ENCODE measurements at places on chromosomes 6 and 20.

DNA sequence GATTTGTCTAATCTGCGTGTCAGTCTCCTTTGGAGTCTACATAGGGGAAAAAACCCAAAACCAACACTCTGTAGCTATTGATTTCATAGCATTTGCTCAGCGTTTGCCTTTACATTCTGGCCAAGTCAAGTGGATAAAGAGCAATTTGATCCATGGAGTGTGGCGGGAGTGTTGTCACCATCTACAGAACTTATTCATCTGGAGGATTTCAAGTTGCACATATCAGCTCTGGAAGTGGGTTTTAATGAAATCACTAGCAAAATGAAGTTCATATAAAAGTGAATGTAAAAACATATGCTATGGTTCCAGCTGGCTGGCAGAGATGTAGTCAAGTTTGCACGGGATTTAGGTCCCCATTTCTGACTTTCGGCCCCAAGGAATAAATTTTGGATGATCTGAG, 219.7 kb upstream of the SUPT3H start:
- DNase-seq = no peak

GRCh38 chr6:80605165-80605989, 498.9 kb downstream of the BCKDHB start:
- DNase-seq = no peak

- DNase-seq = no peak
Observed at GRCh38 chr6:42899871-42900270, 16.0 kb upstream of the PTCRA start.

DNA sequence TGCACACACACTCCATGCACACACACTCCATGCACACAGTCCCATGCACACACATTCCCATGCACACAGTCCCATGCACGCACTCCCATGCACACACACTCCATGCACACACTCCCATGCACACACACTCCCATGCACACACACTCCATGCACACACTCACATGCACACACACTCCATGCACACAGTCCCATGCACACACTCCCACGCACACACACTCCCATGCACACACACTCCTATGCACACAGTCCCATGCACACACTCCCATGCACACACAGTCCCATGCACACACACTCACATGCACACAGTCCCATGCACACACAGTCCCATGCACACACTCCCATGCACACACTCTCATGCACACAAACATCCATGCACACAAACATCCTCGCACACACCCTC, 168.4 kb downstream of the TTLL2 start:
- no peak for DNase-seq

DNA sequence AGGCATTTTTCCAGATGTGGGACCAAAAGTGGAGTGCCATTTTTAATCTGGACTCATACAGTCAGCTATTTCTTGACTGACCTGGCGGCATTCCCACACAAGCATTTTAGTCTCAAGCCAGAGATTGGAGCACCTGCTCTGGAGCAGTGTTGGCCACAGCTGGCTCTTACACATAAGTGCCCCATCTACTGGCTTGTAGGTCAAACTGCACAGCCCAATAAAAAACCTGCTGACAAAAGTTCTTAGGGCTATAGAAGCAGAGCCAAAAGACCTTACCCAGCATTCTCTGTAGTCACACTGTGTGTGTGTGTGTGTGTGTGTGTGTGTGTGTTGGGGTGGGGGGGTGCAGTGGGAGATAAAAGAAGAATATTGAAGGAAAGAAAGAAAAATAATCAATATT, 38.6 kb upstream of the SENP6 start:
- no peak for DNase-seq

DNA sequence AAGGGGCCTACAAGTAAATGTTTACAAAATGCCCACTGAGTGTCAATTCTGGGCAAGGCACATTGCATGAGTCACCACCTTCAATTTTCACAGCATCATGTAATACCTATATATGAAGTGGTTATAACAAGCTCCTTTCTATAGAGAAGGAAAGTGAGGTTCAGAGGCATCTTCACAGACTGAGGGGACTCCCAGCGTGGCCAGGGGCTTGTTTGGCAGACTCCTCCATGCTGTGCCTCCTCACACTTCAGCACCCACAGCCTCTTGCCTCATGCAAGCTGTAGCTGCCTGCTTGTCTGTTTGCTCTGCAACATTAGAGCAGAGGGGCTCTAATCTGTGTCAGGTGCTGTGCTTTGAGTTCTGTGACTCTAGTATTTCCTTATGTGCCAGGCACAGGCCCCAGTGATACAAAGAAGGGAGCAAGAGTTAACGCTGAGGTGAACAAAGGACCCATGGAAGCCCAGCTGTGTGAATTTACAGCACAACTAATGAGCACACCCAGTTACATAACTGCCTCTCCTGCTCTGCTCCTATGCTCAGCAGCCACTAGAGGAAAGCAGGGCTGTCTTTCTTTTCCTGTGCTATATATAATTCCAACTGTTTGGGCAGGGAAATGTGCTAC, 72.3 kb downstream of the ZHX3 start:
- no peak for DNase-seq

- no peak for DNase-seq
Observed at GRCh38 chr6:43770372-43771209, 580 bp downstream of the VEGFA start.

DNA sequence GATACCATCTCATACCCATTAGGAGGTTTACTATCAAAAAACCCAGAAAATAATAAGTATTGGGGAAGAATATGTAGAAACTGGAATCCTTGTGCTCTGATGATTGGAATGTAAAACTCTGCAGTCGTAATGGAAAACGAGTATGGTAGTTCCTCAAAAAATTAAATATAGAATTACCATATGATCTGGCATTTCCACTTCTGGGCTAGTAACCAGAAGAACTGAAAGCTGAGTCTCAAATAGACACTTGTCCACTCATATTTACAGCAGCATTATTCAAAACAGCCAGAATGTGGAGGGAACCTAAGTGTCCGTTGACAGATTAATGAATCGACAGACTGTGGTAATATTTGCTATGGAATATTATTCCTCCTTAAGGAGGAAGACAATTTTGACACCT, 44.3 kb downstream of the FOXC1 start:
- no peak for DNase-seq

DNA sequence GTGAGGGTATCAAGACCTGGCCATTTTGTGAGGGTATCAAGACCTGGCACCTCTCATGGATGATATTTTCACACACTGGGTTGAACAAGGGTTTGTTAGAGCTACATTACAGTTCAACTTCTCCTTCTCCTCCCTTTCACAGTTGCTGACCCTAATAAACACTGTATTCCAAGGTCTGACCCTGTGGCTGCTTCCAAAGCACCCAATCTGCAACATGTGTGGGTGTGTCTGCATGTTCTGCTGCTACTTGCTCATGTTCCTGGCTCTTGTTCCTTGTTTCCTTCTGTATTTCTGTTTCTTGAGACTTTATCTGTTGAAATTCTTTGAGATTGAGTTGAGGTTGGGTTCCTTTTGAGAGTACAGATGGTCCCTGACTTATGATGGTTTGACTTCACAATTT, 162.1 kb upstream of the GMDS start:
- DNase-seq = no peak

GRCh38 chr6:93992976-93993375, 573.6 kb upstream of the EPHA7 start:
- DNase-seq = no peak

- DNase-seq = no peak
Observed at GRCh38 chr20:34254979-34255378, 13.8 kb downstream of the ASIP start.

GRCh38 chr6:73743556-73743955, 47.6 kb downstream of the CD109 start:
- no peak for DNase-seq

- no peak for DNase-seq
Observed at GRCh38 chr20:45072066-45072465, 28.9 kb downstream of the KCNS1 start.

DNA sequence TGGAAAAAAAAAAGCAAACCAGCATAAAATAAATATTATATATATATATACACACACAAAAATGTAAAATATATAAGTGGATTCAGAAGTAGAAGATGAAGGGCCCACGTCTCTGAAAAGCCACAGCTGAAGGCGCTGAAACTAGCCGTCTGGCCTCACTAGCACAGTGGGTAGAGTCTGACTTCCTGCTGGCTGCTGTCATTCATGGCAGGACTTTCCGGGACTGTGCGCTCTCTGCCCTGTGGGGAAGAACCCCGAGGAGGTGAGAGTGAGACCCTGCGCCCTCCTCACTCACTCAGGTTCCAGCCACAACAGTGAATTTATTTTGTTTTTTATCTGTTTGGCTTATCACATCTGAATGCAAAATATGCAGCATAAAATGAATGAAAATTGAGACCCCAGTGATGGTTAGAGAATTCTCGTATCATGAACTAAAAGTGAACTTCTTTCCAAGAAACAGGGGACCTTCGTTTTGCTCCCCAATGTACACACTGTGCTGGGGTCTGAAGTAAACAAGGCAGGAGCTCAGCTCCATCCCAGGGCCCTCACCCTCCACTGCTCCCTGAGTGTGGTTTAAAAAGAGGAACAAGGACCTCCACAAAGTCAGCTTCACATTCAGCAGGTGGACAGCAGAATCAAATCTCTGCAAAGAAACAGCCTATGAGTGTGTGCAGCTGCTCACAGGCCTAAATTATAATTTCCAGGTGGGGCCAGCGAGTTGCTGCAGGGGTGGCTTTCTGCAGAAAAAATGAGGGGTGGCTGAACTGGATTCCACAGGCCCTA, 1.3 kb upstream of the RAMACL start:
- no peak for DNase-seq

DNA sequence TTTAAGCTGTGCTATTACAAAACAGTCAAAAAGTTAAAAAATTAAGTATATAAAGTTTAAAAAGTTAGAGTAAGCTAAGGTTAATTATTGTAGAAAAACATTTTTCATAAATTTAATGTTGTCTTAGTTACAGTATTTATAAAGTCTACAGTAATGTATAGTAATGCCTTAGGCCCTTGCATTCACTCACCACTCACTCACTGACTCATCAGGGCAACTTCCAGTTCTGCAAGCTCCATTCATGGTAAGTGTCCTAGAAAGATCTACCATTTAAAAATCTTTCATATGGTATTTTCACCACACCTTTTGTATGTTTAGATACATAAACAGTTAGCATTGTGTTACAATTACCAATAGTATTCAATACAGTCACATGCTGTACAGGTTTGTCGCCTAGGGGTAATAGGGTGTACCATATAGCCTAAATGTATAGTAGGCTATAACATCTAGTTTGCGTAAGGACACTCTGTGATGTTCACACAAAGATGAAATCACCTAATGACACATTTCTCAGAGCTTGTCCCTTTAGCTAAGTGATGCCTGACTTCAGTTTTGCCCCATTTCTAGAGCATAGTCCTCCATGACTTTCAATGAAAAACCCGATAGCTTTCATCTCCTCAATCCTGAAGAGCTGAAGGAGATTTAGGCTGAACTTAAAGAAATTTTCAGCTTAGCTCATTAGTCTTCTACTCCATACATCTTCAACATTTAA, 14.9 kb upstream of the HLA-DRA start:
- DNase-seq = no peak

DNA sequence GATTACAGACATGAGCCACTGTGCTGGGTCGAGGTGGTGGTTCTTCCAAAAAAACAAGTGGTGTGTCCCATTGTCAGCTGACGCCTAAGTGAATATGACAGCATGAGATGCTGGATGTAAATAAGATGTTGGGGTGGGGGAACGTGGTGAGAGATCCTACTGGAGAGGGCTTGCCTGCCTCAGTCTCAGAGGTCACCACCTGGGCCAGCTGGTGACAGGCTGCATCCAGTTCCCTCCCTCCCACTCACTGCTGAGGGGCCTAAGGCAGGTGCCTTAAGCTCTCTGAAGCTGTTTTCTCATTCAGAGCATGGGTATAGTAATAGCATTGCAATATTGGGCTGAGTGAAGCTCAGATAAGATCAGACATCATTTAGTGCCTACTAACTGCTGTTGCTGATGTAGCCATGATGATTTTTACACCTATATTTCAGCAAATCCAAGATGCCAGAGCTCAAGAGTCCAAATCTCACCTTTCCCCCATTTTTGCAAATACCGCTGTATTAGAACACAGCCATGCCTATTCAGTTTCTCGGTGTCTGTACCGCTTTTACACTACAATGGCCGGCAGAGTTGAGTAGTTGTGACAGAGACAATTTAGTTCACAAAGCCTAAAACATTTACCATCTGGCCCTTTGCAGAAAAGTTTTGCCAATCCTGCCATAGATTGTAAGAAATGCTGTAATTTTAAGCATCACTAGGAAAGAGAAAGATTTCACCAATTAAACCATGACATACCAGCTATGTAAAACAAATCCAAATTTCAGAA, 171.3 kb downstream of the ANKRD60 start:
- no peak for DNase-seq

DNA sequence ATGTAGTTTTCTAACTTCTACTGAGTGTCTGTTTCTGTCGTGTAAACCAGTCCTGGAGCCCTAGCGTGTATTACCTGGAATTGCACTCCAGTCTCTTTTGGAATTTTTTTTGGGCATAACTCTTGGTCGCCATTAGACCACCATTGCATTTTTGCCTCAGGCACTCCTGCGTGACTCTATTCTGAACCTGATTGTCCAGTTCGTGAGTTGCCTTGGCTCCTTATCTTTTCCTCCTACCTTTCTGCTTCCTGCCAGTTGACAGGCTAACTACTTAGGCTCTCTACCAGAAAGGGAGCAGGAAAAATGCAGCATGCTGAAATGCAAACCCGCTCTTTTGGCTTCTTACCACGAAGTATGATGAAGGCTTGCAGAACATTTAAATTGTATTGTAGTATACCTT, 490.9 kb upstream of the SOX4 start:
- no peak for DNase-seq

GRCh38 chr6:122501475-122501874, 29.9 kb upstream of the SERINC1 start:
- DNase-seq = no peak

GRCh38 chr6:31892821-31893220, 4.7 kb downstream of the EHMT2 start:
- no peak for DNase-seq

DNA sequence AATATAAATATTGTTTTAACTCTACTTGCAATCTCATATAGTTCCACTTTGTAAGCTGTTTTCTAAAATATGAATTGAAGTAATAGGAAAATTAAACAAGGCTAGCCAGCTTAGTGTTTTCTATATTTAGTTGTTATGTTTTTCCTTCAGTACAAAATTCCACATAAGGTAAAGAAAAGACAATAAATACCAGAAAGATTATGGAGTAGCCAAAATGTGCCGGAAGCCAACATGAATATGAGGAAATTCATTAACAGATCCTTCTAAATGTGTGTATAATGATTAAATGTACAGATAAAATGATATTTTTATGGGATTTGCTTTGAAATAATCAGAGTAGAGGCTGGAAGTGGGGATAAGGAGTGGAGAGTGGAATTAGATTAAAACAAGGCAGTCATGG, 52.5 kb upstream of the COL21A1 start:
- no peak for DNase-seq

Measured in CD4-positive, alpha-beta T cell (primary cell).